ENCODE measurements at places on chromosomes 3 and 15. TPM values are rescaled to one million over a fixed set of nuclear protein-coding genes. Genes with fewer than 3 reads are reported as not detected.

Gene VILL
- polyA plus RNA-seq = 13.9 TPM

Gene MEX3B
- polyA plus RNA-seq = 18.1 TPM

Gene SLC24A5
- polyA plus RNA-seq = 0.39 TPM

Gene TMEM212
- 0.07 TPM for polyA plus RNA-seq

Gene LACTB
- 16.9 TPM for polyA plus RNA-seq

Gene TGM4
- 0.03 TPM for polyA plus RNA-seq

Gene NKIRAS1
- polyA plus RNA-seq = 21.9 TPM

Gene PPARG
- polyA plus RNA-seq = 25.2 TPM

Gene CHRM5
- polyA plus RNA-seq = 0.09 TPM

Gene CTXN2
- 0.09 TPM for polyA plus RNA-seq

Gene COL8A1
- polyA plus RNA-seq = 6.8 TPM

Gene ASB7
- 16.0 TPM for polyA plus RNA-seq

Gene CPNE4
- polyA plus RNA-seq = 0.29 TPM

Gene LCTL
- polyA plus RNA-seq = 0.41 TPM

Gene TBC1D2B
- polyA plus RNA-seq = 27.7 TPM

Gene CLDND1
- polyA plus RNA-seq = 140 TPM

Gene CNOT10
- 54.9 TPM for polyA plus RNA-seq

Gene CORO2B
- polyA plus RNA-seq = 22.2 TPM

Gene MASP1
- 9.9 TPM for polyA plus RNA-seq

Gene GPR87
- not detected for polyA plus RNA-seq

Gene KCNMB2
- polyA plus RNA-seq = 28.5 TPM

Gene PLSCR5
- not detected for polyA plus RNA-seq

Gene PAQR5
- 27.0 TPM for polyA plus RNA-seq

Gene XCR1
- polyA plus RNA-seq = 0.20 TPM

Gene LIPH
- polyA plus RNA-seq = 2.0 TPM

Gene CAPN3
- 24.2 TPM for polyA plus RNA-seq

Gene C3orf49
- polyA plus RNA-seq = 0.68 TPM

Gene C15orf62
- polyA plus RNA-seq = 3.1 TPM

Gene SLC6A1
- polyA plus RNA-seq = 1.9 TPM

Gene NOX5
- polyA plus RNA-seq = 0.58 TPM

Gene GOLGA6B
- 0.10 TPM for polyA plus RNA-seq

Gene PLA2G4E
- polyA plus RNA-seq = not detected

Gene ALS2CL
- 22.4 TPM for polyA plus RNA-seq

Gene CPNE9
- polyA plus RNA-seq = not detected

Gene GP9
- polyA plus RNA-seq = 1.3 TPM
